Stimulated activated naive CD4-positive, alpha-beta T cell treated with Interleukin-2 at 50 U/mL for 16 hours (primary cell): ENCODE measurements at places on chromosomes 11 and 22.

DNA sequence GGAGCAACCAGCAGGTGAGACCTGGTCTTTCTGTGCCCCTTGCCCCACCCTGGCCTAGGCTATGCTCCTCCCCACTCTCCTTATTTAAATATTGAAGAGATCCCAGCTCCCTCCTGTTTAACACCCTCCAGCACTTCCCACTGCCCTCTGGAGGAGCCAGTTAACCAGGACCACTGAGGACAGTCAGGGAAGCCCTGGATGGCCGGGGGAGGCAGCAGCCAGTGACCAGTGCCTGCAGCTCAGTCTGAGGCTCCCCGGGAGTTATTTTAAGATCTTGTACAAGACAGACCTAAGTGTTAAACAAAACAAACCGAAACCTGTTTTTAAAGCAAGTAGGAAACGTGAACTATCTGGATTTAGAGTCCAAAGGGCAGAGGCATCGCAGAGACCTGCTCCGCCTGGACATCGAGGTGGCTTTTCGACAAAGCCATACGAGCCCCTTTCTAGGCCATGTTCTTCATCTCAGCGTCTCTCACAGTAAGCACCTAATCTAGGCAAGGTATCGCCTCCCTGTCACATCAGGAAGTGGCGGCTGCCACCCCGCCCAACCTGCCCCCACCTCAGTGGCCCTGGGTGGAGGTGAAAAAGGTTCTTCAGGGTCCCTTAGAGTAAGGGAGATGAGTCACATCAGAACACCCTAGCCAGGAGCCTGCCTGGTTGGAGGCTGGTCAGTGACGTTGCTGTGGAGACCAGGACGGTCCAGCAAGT, 35.2 kb downstream of the TRMU start:
- no peak for DNase-seq

GRCh38 chr11:73243093-73243485, 25.0 kb downstream of the P2RY2 start:
- no peak for DNase-seq

- DNase-seq, result no peak
Measured at GRCh38 chr11:95248666-95249467, 17.9 kb upstream of the SESN3 start.

DNA sequence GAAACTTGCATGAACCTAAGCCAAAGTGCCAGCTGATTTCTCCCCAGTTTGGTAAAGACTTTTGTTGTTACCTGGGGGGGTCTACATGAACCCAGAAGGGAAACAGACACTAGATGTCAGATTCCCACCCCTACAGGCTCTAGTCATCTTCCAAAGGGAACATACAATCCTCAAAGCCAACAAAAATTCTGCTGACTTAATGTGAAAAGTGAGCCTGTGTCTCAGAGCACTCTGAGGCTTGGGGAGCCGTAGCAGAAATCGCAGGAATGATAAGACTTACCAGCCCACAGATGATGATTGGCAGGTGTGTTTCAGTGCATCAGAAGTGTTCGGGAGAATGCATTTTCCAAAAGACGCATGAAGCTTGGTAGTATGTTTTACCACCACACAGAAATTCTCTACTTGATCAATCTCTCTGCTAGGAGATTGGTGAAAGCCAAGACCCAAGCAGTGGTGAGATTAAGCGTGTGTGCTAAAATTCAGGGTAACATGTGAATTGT, 187.1 kb downstream of the DBX1 start:
- no peak for DNase-seq

DNA sequence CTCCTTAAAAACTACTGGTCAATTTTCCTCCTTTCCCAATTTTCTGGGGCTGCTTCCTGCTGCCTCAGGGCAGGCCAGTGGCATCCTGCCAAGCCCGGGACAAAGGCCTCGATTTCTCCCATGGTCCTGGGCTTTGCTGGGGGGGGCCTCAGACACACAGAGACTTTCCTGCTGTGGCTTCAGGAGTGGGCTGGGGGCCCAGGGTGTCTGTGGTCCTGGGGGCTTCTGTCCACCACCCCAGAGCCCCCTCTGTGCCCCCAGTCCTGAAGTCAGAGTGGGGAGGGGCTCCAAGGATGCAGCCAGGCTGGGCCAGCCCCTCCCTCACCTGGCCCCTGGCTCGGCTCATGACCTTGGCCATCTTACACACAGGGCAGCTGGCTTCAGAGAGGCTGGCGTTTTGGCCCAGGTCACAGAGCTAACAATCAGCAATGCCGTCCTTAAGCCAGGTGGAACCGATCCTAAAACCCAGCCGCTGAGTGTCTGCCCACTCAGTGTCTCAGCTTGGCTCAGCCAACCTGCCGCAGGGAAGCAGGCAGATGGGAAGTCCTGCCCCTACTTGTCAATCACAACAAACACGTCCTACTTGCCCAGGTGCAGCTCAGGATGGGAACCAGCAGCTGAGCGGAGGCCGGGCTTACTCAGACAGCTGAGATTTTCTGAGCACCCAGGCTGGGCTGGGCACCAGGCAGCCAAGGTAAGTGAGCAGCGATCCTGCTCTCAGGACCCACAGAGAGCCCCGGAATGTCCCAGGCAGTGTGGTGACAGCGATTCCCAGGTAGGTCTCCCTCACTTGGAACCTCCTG, 34.6 kb downstream of the OSBPL5 start:
- no peak for DNase-seq

DNA sequence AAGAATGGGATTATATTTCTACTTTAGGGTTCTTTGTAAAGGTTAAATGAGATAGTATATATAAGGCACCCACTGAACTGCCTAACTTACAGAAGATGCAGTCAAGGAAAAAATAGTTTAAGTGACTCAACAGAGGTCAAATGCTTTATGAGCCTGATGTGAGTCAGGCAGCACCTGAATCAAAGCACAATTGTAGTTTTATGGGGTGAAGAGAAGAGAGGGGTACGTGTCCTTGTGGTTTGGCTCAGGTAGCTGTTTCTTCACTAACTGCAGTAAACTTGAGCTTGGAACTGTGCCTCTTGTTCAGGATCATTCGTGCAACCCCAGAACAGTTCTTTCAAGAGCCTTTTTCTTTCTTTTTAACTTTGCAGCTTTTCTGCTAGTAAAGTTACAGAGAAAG, 125.2 kb upstream of the SPON1 start:
- DNase-seq, result no peak

DNA sequence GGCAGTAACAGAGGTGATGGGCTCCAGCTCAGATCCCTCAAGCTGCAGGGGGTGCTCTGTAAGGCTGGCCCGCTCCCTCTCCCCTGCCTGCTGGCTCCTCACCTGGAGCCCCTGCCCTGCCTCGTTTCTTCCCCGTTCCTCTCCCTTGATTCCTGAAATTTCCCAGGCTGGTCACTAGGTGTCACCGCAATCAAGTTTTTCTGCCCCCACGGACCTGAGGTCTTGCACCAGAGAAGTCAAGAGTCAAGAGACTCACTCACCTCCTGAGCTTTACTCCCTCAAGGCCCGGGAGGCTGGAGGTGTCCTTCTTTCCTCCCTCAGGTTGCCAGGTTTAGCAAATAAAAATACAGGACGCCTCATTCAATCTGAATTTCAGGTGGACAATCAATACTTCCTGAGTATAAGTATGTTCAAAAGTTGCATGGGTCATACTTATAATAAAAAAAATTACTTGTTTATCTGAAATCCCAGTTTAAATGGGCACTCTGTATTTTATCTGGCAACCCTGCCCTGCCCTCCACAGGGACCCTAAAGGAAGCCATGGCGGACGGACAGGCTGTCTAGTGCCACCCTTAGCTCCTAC, 69.2 kb downstream of the SCUBE1 start:
- DNase-seq, result no peak

GRCh38 chr22:36212901-36213300, 11.3 kb upstream of the APOL4 start:
- no peak for DNase-seq

- DNase-seq, result no peak
Measured at GRCh38 chr22:28984482-28985158, 77.0 kb downstream of the C22orf31 start.

DNA sequence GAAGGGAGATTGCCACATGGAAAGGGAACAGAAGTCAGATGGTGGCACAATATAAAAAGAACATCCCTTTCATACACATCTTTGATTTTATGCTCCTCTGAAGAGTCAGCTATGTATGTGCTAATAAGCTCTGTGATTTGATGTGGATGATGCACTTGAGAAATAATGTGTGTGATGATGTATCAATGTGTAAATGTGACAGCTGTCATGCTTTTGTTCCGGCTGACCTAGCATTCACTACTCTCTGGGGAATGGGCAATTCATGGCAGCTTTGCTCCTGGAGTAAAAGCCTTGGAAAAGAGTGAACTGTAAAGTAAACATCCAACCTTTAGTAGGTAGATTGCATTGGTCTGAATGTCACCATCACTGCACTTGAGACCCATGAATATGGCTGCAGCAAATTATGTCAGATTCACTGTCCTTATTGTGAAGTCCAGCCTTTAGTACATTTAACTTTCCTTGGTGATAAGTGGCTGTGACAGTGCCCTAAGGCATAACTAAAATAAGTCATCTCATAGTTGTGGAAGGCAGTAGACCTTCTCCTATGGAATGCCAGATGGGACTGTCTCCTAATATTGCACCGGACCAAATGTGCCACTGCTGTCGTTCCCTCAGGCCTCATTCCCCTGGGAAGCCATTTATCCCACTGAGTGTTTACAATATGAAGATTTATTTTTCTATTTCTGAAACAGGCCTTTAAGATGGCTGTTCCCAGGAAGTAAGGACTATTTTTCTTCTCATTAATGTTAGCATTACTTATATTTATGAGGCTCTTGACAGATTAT, 178.2 kb upstream of the CCDC90B start:
- no peak for DNase-seq

- no peak for DNase-seq
Measured at GRCh38 chr22:50326225-50326955, 422 bp downstream of the DENND6B start.

GRCh38 chr11:61616434-61616833, 35.6 kb upstream of the SYT7 start:
- no peak for DNase-seq

DNA sequence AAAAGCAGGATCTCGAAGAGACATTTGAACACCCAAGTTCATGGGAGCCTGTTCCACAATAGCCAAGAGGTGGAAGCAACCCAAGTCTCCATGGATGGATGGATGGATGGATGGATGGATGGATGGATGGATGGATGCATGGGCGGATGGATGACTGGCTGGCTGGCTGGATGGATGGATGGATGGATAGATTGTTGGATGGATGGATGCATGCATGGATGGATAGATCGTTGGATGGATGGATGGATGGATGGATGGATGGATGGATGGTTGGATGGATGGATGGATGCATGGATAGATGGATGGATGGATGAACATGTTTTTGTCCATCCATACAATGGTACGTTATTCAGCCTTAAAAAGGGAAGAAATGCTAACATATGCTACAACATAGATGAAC, 603.4 kb downstream of the BRD1 start:
- DNase-seq, result no peak

- DNase-seq, result peak; percentile 71
Measured at GRCh38 chr22:37681556-37682049, 4.5 kb upstream of the NOL12 start.

GRCh38 chr22:30830907-30831306, 136.2 kb downstream of the OSBP2 start:
- no peak for DNase-seq

GRCh38 chr11:67588136-67588503, 4.5 kb downstream of the GSTP1 start:
- DNase-seq, result no peak

- no peak for DNase-seq
Measured at GRCh38 chr11:107757661-107758060, 45.8 kb upstream of the SLN start.

DNA sequence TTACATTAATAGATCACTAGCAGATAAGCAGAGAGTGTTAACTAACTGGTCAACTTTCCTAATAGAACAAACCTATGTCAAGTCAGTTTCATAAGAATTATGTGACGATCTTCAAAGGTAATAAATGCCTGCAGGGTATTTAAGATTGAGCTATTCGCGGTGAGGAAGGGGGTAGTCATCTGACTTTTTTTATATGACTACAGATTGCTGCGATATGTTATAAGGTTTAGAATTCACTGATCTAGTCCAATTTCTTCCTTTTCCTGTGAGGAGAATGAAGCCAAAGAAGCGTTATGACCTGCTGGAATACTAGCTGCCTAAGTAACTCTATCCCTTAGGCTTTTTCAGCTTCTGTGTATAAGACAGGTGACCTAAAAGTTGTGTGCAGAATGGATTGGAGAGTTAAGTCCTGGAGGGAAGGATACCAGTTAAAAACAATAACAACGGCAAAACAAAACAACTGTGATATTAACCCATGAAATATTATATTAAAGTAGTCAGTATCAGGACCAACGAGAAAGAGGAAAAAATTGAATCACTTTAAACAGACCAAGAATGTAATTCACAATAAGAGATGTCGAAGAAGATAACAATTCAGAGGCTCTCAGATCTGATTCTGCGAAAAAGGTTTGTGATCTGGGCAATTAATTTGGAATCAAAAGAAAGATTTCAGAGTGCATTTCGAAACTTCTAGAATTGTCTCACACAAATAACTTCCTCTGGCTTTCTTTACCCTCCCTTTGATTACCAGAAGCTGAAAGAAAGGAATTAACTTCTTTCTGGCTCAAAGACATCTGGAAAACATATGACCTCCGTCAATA, 630 bp downstream of the CASP4 start:
- no peak for DNase-seq

DNA sequence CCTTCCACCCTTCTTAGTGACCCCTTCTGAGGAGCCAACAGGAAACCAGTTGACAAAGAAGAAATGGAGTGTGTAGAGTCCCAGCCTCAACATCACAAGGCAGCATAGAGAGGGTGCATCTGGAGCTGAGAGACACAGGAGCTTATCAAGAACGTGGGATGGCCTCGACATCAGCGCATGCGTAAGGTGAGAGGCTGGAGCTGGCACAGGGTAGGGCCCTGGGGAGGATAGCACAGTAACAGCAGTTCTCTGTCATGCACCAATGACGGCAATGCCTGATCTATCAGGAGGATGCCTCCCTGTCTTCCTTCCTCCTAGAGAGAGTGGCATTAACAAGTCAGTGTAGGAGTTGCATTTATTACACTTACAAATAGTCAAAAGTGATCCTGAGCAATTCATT, 426.1 kb downstream of the NTM start:
- DNase-seq, result no peak

- no peak for DNase-seq
Measured at GRCh38 chr22:30175690-30176288, 70.8 kb downstream of the LIF start.

DNA sequence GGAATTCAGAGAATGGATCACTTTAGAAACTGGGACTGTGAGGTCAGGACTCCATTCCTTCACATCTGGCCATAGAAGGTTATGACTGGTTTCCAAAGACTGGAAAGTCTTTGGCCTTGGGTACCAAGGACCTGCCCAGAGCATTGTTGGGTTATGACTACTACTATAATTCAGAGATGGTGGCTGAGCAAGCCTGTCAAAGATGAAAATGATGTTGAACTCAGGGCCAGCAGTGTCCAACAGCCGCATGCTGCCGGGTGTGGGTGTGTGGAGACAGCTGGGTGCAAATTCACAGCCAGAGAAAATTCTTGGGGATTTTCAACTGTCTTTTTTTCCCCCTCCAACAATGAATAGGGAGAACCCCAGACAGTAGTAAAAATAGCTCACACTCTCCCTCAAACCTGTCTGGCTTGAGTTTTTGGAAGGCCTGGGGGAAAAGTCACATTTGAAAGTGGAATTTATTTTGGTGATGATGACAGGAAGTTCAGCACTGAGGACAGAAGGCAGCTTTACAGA, 166.8 kb upstream of the NCAM1 start:
- DNase-seq, result no peak
